ENCODE measurements at places on chromosomes 12 and 14.

DNA sequence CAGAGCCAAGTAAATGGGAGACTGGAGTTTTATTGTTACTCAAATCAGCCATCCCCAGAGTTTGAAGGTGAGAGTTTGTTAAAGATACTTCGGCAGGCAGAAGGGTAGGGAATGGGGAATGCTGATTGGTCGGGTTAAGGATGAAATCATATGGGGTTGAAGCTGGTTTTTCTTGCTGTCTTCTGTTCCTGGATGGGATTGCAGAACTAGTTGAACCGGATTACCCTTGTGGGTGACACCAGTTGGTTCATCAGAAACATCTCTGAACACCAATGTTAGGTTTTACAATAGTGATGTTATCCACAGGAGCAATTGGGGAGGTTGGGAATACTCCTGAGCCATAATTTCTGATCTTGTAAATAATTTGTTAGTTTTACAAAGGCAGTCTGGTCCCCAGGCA, 18.7 kb upstream of the SMCO2 start:
- DNase-seq, result no peak

DNA sequence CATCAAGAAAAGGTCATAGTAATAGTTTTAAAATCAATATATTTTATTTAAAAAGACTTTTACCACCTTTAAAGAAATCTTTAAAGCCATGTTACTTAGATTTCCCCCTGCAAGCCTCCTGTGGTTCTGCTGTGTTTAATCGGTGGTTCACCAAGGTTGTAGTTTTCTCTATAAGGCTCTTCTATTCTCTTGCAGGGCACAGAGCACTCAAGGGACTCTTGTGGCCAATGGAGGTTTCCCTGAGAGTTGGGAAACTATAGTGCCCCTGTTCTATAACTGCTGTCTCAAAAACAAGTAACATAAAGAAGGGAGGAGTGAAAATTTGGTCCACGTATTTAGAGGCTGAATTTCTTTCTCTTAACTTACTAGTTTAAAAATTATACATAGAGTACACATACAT, 25.0 kb downstream of the DACT1 start:
- no peak for DNase-seq

GRCh38 chr12:106487664-106488063, 95.1 kb upstream of the RFX4 start:
- no peak for DNase-seq

DNA sequence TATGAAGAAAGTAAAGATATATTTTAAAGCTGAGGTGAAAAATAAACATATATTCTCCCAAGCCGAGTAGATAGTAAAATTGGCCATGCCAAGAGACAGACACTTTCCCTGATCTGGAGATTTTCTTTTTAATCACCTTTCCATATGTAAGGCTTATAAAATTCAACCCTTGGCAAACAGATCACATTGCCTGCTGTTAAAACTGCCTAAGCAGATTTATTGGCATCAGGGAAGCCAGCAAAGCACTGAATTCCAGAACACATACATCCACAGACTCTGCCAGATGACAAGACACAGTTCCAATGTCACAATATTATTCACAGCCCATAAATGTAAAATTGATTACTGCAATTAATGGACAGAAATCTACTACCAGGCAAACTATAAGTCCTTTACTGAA, 78.2 kb upstream of the GARIN2 start:
- no peak for DNase-seq

GRCh38 chr14:104352493-104353220, 214.3 kb downstream of the KIF26A start:
- DNase-seq, result no peak

- DNase-seq, result no peak
These were observed 30.8 kb upstream of the PNMA1 start for GRCh38 chr14:73744874-73745529.

- no peak for DNase-seq
These were observed 13.3 kb upstream of the NUMB start for GRCh38 chr14:73471582-73472184.

GRCh38 chr12:45781080-45781479, 51.6 kb downstream of the ARID2 start:
- DNase-seq, result no peak

DNA sequence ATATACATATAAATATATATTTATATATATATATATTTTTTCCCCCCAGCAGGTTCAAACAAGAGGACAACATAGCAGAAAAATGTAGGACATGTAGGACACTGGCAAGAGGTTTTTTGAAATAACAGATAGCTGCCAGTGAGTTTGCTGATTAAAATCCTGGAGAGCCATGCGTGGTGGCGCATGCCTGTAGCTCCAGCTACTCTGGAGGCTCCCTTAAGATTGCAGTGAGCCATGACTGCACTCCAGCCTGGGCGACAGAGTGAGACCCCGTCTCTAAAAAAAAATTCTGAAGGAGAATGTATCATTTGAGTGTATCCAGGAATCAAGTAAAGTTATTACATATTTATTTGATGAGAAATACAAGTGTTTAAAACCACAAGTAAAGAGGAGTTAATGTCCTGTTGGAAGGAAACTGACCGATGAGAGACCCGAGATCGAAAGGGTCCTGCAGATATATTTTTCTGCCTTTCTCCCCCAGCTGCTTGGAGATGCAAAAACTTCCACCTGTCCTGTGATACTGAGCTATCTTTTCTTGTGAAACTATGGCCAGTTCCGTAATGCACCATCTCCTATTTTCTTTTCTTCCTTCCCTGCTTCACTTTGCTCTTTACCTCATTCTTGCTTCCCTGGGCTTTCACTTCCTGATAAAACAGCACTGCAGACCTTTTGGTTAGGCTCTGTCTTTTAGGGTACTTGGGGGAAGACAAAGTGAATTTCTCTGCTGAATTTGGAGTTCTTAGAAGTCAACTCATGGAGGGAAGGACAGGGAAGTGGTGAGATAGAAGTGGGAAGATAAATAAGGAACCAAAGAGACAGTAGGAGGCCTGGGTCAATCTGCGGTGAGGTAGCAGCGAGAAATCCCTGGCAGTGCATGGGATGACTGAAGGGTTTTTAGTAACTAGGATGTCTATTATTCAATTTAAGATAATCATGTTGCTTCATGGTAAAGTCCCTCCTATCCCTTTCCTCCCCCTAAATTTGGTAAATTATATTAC, 41.2 kb upstream of the SLC2A13 start:
- DNase-seq, result no peak

GRCh38 chr12:93587611-93588010, 15.1 kb downstream of the SOCS2 start:
- DNase-seq, result no peak

DNA sequence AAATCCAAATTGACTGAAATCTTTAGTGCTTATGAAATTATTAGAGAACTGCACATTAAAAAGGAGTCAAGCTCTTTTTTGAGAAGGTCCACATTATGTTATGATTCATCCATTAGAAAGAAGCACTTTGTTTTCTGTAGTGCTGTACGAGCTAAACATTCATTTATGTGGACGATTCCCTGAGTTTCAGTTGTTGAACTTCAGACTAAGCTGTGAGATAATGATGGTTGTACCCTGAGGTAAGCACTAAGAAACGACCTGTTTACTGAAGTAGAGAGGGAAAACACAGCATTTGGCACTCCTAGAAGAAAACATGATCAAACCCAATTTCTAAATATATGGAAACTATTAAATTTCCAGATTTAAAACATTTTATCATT, 67.3 kb upstream of the ATP2B1 start:
- peak; percentile 40 for DNase-seq

- no peak for DNase-seq
These were observed 35.0 kb downstream of the TGFB3 start for GRCh38 chr14:75946785-75947184.

DNA sequence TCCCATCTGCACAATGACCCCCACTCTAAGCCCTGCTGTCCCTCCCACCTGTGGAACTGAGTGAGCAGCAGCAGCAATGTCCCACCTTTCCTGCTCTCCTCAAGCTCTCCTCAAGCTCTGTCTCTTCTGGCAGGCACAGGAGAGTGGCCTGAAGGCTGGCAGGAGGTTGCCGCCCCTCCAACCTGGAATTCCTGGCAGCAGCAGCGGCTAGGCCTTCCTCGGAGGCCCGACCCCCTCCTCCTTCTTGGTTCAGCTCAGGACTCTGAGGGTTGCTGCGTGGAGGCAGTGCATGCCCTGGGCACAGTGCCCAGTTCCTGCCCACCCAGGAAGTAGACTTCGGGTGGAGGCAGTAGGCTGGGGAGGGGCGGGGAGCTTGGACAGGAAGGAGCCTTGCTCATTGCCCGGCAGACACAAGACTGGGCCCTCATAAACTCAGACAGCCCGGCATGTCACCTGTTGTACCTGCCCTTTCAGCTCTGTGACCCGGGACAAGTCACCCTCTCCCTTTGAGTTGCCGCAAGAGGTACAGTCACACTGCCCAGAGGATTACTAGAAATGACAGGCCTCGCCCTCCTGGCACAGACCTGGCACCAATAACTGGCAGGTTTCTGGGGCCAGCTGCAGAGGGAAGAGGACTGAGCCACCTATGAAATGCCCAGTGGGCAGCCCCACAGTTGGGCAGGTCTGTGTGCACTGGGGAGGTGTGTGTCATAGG, 2.1 kb upstream of the SERPINA1 start:
- no peak for DNase-seq

DNA sequence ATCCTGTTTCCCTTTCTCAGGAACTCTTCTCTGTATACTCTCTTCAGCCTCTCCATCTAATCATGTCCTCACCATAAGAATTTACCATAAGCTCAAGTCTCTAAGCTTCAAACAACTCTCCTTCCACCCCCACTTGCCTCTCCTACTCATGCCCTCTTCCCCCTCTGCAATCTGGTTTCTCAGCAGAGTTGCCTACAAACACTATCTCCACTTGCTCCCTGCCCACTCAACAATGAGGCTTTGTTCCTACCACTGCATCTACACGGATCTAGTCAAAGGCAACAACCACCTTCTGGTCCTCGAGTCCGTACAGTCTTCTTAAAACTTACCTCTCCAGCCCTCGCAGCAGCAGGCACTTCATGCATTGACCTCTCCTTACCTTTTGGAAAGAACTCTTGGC, 17.2 kb upstream of the FBLN5 start:
- DNase-seq, result no peak

- DNase-seq, result peak; percentile 72
These were observed 768 bp downstream of the PTPN11 start for GRCh38 chr12:112419297-112420133.

DNA sequence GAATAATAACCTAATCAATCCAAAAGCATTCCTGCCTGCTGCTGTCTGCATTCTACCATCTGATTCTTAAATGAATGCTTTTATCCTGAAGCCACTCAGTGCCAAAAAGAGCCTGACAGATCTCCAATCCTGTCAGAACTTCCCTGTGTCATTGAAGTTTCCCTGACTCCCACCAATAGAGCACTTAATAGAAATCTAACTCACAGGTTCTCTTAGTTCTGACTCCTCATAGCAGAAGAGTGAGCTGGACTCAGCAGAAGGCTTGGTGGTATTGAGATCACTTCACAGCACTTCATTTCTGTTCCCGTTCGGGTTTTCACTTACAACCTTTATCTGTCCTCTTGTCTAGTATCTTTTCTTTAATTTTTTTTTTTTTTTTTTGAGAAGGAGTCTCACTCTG, 102.6 kb downstream of the OTOGL start:
- no peak for DNase-seq

DNA sequence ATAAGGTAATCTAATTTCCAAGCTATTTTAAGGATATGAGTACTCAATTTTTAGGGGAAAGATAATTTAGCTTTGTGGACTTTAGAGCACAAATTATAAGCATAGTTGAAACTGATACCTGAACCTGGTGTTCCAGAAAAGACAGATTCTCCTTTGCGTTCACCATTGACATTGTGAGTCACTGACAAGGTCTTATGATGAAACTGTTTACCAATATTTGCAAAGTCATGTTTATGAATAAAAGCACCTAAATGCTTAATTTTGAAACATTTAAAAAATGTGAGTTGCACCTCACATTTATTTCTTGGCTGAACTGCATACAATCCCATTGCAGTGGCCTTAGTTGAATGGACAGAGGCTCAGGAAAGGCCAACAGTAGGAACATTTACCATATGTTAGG, 3.9 kb downstream of the BCAT1 start:
- no peak for DNase-seq

DNA sequence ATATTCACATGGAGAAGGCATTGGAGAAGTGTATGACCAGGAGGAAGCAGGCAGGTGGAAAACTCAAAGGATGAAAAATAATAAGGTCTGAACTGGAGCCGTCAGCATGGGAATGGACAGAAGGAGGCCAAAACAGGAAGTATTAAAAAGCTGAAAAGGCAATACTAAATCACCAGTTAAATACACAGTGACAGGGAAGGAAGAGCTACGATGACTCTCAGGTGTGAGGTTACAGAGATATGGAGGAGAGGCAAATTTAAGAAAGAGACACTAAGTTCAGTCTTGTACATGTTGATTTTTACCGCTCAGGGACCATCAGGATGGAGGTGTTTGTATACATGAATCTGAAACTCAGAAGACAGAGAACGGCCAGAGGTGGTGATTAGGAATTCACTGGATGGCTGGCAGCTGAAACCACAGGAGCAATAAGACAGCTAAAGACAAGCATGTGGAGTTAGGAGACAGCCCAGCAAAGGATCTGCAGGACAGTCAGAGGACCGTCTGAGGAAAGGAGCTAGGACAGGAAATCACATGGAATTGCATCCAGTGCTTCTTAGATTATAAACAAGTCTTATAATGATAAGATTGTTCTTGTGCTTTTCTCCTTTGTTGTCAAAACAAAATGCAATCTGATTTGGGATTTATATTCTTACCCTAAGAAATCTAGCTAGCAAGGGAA, 33.9 kb upstream of the CDKN3 start:
- no peak for DNase-seq

DNA sequence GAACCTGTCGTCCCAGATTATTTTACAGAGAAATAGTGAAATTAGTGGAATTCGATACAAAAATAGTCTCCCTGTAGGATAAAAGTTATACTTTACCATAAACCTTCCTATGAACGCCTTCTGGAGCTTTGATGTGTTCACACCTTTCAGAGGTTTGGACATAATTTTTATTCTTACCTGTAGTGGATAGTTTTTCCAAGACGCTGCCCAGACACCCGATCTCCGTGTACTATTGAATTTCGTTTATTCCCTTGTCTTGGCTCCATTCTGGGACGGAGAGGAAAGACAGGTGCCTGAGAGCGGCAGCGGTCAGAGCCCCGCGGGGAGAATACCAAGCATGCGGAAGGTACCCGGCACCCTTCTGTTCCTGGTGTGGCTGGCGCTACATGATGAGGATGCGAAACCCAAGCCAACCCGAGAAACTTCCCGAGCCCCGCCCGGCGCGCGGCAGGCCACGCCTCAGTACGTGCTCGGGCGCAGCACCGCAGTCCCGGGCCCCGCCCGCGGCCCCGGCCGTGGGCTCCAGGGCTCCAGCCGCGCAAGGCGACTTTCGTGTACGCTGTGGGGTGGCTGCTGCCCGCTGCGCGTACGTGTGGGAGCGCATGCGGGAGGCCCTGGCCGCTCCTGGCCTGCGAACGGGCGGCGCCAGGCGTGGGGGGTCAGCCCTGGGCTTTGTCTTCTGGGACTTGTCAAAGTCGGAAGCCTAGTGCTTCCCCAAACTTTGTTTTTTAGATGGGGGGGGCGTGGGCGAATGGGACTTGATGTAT, 11.3 kb upstream of the SNAPC1 start:
- peak; percentile 70 for DNase-seq

DNA sequence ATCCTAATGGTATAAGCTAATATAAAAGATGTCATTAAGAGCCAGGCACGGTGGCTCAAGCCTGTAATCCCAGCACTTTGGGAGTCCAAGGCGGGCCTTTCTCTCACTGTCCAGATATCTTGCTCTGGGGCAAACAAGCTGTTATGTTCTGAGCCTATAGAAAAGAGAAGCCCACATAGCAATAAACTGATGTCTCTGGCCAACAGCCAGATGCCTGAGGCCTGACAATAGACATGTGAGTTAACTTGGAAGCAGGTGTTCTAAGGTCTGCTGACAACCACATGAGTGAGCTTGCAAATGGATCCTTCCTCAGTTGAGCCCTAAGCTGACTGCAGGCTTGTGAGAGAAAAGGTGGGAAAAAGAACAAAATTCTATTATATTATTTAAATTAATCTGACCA, 25.0 kb downstream of the YAF2 start:
- peak; percentile 66 for DNase-seq
